ENCODE measurements at places on chromosomes 4 and X.

GRCh38 chr4:146592019-146592418 lies 46.7 kb upstream of the POU4F2 start:
- DNase-seq: no peak

DNA sequence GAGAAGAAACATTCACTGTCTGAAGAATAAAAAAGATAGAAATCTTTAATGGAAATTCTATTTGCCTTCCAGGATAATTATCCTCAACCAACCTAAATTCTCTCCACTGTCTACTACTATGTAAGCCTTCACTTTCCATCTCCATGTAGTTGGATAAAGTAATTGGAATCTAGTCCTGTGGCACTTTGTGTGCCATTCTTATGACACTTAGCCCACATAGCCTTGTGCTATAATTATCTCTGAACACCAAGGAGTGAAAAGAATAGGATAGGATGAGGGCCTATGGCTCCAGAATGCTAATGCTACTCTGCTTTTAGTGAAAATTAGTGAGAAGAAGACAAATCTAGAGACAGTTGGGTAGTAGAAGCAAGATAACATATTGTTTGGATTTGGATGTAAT lies 20.2 kb downstream of the PRSS48 start:
- DNase-seq: no peak

- no peak for DNase-seq
Observed at GRCh38 chr4:76308548-76308947, 2.0 kb downstream of the STBD1 start.

GRCh38 chr4:21795091-21795490 lies 153.5 kb downstream of the KCNIP4 start:
- DNase-seq: no peak

GRCh38 chr4:173508386-173509035 lies 21.5 kb downstream of the HAND2 start:
- DNase-seq: peak; percentile 53

DNA sequence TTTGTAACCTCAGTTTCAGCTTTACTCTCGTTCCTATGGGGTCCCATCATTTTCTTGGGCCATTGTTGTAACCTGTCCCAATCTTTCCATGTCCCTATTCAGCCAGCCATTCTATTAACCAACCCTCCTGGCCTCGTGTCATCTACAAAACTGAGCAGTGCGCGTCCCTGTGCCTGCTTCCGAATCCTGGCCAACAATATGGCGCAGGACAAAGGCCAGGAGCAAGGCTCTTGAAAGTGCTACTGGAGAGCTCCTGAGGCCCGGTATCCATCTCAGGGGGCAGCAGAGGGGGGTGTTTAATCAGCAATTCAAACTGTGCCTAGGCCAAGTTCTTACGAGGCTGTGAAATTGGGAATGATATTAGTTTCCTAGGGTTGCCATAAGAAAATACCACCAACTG lies 41.2 kb upstream of the APLN start:
- no peak for DNase-seq

DNA sequence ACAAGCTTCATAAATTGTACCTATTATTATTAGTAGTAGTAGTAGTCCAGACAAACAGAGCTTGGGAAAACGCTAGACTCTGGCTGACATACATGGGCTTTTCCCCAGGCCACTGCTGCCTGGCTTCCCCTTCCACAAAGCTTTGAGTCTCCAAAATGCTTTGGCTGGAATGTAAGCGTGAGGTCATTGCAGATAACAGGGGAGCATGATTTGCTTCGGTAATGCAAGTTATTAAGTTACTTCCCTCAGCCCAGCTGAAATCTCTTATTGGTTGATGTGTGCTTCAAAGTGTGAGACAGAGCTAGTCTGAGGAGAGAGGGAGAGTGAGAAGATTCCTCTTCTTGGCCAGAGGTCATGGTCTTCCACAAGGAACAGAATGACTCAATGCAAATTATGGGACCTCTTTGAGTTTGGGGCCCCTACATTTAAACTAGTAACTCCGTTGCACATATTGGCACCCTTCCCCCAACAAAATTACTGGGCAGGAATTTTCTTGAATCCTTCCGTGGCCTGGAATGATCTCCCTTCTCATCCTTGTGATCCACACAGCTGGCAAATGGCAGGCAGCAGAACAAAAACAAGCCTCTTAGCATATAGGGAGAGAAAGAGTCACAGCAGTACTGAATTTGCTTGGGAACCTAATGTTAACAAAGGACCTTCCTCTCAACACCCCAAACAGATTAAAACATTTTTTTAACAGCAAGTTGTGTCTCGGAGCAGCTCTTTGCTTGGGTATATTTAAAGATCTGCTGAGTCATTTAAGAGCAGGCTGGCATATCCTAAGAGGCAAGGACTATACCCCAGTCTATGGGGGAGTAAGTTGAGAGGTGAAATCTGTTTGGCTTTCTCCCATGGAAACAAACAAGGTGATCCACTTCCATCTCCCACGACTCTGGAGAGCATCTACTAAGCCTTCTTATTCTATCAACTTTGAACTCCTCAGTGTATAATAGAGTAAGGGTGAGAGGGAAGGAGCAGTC lies 19.9 kb downstream of the AR start:
- DNase-seq: no peak

Measured in suppressor macrophage (primary cell).